CD4-positive, alpha-beta T cell treated with Interleukin-10 for 1 hour (primary cell): ENCODE measurements at places on chromosomes 16 and 17.

DNA sequence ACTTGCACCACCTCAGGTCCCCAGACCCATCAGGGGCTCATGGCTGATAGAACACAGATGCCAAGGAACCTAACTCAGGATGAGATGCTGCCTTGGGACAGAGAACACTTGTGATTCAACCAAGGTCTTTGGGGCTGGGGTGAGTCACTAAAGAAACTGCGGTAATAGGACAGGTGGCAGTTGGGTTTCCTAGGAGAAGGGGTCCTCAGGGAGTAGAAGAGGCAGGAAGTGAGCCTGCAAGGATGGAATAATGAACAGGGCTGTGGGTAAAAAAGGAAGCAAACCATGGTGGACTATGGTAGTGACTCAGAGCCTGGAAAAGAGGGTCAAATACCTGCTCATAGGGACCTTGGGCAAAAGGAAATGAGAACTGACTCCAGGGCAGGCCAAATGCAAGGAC is 6.5 kb upstream of the PNPO start:
- no peak for DNase-seq

DNA sequence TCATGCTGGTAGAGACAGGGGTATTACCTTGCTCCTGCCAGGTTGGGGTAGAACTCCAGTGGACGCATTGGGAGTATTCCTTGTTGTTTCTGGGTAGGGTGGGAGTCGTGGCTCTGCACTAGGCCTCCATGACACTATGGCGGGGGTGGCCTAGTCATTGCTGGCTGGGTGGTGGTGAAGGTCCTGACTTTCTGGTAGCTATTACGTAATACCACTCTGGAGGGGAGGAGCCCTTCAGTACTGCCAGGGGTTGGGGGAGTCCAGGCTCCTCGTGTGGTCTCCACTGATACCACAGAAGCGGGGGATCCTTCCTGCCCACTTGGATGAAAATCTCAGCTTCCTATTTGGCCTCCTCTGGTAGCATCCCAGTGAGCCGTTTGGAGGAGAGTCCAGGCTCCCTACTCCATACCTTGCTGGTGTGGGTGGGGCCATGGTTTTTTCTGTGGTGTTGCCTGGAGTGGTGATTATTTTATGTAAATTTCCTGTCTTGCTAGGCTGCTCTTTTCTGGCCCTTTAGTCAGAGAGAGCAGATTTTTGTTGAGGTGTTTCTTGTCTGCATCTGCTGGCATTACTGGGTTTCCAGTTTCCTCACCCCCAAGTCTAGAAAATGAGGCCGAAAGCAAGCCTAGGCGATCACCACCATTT is 65.8 kb upstream of the GNG13 start:
- DNase-seq: no peak

DNA sequence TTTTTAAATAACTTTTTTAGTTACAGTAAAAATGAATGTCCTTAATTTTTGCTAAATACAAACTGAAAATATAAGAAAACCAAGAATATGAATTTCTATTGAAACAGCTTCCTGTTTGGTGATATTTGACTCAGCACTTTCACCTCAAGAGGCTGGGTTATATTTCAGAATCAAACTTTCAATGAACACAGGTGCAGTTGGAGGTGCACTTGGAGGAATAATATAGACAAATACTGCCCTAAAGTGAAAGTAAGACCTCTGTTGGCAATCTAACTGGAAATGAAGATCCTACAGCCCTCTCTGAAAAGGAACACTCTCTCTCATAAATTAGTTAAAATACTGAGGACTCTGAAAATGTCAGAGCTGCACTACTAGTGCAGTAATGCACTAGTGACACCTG is 106.2 kb downstream of the BRIP1 start:
- no peak for DNase-seq

DNA sequence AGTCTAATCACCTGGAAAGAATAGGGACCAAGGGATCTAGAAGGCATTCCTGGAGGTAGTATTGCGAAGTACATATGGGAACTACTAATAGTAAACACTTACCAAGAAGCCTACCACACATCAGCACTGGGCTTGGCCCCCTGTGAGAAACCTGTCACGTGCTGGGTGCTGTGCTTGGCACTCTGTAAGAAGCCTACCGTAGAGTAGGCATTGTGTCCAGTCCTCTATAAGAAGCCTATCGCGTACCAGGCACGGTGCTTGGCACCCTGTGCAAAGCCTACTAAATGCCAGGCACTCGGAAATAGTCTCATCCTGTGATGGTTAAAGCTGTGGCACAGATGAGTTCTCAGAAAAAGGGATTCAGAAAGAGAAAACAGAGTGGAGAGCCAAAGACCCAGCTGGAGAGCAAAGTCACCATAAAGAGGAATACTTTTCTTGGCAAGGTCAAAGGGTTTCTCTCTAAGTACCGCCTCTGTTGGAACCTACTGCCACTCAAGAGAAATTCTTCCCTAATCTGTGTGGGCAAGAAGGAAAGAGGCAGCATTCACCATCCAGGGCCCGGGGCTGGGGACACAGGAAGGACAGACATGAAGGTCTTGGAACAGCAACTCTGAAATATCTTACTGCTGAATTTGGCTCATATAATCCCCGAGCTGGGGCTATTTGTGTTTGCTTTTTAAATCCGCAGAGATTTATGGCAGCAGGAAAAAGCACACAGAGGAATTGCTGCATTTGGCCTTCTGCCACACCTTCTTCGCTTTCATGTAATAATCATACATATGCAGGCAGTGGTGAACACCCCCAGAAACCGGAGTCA is 81.8 kb downstream of the VAT1L start:
- no peak for DNase-seq

- DNase-seq: no peak
These were observed 13.9 kb downstream of the KIFC3 start for GRCh38 chr16:57788252-57788841.

DNA sequence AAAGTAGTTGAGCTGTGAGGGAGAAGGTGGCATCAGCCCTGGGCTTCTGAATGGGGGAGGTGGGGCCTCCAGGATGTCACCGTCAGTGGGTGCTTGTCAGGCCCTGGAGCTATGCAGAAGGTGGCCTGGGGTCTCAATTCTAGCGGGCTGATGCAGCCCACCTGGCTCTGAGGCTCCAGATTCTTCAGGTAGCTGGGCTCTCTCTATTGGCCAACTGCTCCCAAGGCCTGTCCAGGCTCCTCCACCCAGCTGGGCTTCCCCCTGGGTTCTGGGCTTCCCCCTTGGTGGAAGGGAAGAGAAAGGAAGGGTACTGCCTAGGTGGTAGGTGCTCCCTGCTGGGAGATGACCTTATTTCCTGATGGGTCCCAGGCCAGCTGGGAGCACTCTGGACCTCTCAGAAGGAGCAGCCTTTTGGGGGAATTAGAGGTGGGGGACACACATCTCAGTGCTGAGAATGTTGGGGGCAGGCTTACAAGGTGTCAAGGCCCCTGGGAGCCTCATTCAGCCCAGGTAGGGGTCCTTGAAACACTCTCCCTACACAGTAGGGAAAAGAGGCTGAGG is 1728.3 kb downstream of the TP53TG3F start:
- DNase-seq: no peak

GRCh38 chr17:76166168-76166567 is 25.1 kb upstream of the FOXJ1 start:
- no peak for DNase-seq

GRCh38 chr17:80737106-80738019 is 192.7 kb downstream of the RPTOR start:
- DNase-seq: no peak

GRCh38 chr16:84270071-84270470 is 24.6 kb upstream of the WFDC1 start:
- no peak for DNase-seq
